ENCODE measurements at places on chromosomes 13 and 19.
A peak's percentile ranks its signal among the peaks of the same experiment; 100 is the strongest.

DNA sequence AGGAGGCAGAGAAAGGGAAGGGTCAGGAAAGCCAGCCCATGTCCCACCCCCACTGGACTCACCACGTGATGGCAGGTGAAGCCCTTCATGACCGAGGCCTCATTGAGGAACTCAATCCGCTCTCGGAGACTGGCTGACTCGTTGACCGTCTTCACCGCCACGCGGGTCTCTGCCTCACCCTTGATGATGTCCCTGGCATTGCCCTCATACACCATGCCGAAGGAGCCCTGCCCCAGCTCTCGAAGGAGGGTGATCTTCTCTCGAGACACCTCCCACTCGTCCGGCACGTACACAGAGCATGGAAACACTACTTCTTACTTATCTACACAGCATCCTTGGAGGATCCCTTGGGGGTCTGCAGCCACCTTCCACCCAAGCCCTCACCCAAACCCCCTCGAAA, 55.7 kb downstream of the ZNF557 start:
- DNase-seq: no peak

GRCh38 chr13:26614721-26615120, 57.2 kb downstream of the WASF3 start:
- no peak for DNase-seq

GRCh38 chr13:45336025-45336800, 4.8 kb downstream of the TPT1 start:
- DNase-seq: no peak

GRCh38 chr13:95540888-95541287, 11.6 kb upstream of the CLDN10 start:
- no peak for DNase-seq

DNA sequence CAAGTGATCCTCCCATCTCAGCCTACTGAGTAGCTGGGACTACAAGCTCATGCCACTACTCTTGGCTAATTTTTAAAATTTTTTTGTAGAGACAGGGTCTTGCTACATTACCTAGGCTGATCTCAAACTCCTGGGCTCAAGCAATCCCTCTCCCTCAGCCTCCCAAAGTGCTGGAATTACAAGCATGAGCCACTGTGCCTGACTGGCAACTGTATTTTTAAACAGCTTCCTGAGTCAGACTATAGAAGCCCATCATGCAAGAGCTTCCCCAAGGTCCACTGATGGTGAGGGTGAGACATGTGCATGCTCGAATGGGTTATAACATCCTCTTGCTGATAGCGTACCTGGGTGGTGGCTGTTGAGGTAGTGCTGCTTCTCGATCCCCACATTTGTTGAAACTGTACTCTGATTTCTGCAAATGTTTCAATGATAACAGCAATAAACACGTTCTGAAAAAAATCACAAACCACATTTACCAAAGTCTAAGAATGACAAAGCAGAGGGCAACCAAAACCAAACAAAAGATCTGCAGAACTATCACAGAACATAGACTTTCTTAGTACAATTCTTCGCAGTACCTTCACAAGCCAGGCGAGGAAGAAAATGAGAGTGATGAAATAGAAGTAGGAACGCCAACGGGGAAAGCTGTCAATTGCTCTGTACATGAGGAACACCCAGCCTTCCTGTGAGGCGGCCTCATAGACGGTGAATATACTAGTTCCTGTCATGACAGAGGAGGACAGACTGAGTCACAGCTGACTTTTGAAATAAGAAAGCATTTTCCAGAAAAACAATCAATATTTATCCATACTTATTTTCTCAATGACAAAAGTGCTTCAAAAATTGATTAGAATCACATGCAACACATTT, 124.4 kb downstream of the NALCN start:
- no peak for DNase-seq

- no peak for DNase-seq
Observed at GRCh38 chr13:92947770-92948434, 278.7 kb upstream of the GPC6 start.

GRCh38 chr19:1213391-1214286, 8.1 kb downstream of the STK11 start:
- peak; percentile 91 for DNase-seq

- no peak for DNase-seq
Observed at GRCh38 chr19:17005000-17005399, 21.6 kb downstream of the CPAMD8 start.

DNA sequence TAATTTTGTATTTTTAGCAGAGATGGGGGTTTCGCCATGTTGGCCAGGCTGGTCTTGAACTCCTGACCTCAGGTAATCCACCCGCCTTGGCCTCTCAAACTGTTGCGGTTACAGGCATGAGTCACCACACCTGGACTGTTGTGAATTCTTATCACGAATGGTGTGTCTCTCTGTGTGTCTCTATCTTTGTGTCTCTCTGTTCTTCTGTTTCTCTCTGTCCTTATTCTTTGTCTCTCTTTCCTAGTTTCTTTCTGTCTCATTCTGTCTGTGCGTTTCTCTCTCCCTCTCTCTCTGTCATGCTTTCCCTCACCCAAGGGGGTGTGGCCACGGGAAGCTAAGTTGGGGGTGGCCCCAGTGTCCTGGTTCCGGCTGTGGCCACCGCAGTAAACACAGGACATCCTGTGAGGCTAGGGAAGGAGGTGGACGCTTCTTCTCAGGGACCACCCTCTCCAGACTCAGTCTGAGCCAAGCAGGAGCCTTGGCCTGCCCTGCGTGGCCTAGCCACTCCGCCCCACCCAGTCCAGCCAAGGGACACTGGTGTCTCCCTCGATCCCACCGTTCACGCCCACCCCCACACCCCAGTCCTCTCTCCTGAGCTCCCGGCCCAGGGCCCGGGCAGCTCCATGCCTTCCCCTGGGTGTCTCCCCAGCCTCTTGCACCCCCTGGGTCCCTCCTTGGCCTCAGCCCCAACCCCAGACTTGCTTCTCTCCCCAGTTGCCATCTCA, 3.9 kb upstream of the PRX start:
- DNase-seq: peak; percentile 61

- DNase-seq: no peak
Observed at GRCh38 chr19:29831041-29831548, 19.3 kb downstream of the CCNE1 start.

DNA sequence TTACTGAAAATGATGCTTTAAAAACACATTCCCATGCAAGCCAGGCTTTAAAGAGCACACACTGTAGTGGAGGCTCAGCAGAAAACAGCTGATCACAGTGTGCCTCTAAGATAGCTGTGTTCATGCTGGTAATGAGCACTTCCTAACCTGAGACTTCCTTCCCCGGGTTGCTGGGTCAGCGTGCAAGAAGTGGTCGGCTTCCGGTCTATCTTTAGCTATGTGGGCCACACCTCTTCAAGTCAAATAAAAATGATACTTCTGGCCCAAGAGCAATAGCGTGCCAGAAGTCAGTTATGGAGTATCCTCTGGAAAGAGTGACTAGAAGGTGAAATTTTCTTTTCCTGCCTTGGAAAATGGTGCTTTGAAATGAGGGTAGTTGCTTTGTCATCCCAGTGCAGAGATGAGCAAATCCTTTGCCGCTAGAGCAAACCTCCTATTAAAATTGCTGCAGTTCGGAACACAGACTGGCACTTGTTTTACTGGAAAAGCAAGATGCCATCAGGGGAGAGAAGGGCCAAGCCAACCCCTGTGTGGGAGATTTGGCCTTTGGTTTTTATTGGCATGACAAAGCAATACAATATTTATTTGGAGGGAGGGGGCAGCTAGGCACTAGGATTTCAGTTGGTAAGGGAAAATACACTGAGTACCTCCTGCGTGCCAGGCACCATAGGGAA, 64.2 kb downstream of the ARHGAP35 start:
- DNase-seq: peak; percentile 33

DNA sequence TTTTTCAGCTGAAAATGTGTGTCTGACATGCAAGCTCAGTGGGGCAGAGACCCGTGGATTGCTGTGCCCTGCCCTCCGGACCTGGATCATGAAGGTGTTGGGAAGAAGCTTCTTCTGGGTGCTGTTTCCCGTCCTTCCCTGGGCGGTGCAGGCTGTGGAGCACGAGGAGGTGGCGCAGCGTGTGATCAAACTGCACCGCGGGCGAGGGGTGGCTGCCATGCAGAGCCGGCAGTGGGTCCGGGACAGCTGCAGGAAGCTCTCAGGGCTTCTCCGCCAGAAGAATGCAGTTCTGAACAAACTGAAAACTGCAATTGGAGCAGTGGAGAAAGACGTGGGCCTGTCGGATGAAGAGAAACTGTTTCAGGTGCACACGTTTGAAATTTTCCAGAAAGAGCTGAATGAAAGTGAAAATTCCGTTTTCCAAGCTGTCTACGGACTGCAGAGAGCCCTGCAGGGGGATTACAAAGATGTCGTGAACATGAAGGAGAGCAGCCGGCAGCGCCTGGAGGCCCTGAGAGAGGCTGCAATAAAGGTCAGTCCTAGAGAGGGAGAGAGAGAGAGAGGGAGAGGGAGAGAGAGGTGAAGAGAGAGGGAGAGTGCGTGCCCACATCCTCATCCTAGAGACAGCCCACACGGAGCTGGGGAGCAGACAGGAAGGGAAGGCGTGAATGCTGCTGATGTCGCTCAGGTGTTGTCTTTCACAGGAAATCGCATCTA, 5.1 kb upstream of the DCUN1D2 start:
- DNase-seq: peak; percentile 50

DNA sequence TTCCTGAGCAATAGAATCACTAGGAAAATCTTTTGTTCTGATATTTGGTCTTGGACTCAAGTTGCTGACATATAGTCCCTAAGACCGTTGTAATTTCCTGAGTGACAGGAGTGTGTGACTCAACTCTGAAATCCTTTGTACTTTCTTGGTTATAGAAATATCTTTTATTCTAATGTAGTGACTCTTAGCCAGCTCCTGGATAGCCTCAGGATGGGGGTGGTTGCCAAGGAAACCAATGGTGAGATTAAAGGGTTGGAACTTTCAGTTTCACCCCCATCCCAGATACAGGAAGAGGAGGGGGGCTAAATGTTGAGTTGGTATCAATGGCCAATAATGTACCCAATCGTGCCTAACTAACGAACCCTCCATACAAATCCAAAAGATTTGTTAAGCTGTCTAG, 41.8 kb downstream of the MBD3L2B start:
- no peak for DNase-seq

DNA sequence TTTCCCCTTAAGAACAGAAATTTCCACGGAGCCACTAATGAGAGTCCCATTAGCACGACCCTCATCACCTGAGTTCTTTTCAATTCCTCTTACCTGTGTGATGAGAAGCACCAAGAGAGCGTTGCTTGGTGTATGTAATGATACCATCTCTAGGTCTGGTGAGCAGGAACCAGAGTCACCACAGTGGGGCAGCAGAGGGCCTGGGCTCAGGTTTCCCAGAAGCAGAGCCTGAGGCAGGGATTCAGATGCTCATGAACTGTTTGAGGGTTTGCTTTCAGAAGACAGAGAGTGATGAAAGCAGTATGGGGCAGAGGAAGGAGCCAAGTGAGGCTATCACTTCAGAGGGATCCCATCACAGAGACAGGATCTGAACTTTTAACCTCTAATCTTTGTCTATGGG, 3.1 kb upstream of the PTPRH start:
- no peak for DNase-seq

DNA sequence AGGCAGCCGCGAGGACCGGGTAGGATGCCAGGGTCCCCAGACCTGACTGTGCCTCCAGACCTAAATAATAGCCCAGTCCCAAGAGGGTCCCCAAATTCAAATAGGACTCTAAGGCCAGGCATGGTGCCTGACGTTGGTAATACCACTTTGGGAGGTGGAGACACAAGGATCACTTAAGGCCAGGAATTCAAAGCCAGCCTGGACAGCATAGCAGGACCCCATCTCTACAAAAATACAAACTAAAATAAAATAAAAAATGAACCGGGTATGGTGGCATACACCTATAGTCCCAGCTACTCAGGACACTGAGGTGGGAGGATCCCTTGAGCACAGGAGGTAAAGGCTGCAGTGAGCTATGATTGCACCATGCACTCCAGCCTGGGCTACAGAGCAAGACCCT, 5.4 kb upstream of the APLP1 start:
- no peak for DNase-seq

DNA sequence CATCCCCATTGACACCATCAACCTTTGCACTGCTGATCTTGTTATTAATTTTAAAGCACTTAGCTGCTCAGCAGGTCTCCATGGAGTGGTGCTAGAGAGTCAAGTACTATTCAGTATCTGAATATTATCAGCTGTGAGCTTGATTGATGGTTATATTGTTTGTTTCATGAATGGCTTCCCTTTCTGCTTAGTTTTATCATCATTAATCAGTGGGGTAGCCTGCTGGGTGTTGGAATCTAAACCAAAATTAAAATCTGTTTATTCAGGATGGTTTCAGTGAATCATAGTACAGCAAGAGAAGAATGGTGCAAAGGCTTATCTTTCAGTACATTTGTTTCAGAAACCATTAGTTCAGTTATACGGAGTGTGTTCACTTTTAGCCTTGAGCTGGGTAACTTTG, 42.5 kb upstream of the SCEL start:
- no peak for DNase-seq

DNA sequence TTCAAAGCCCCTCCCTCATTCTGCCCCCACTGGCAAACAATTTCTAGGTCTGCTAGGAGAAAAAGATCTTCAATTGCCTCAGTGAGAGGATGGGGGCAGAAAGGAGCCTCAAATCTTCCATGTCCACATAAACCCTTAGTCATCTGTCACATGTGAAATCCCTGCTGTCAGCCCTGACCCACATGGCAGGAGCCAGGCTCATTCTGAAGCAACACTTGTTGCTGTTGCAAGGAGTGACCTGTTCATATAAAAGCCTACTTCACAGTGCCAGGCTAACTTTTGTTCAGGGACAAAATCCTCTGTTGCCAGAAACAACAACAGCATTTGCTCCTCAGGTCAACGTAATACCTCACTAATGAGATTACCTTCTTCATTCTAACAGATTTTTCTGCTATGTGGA, 70.5 kb downstream of the IRS2 start:
- no peak for DNase-seq

GRCh38 chr13:20475927-20476691, 49.5 kb downstream of the CRYL1 start:
- DNase-seq: no peak

- no peak for DNase-seq
Observed at GRCh38 chr13:30798776-30799355, 63.5 kb downstream of the ALOX5AP start.

DNA sequence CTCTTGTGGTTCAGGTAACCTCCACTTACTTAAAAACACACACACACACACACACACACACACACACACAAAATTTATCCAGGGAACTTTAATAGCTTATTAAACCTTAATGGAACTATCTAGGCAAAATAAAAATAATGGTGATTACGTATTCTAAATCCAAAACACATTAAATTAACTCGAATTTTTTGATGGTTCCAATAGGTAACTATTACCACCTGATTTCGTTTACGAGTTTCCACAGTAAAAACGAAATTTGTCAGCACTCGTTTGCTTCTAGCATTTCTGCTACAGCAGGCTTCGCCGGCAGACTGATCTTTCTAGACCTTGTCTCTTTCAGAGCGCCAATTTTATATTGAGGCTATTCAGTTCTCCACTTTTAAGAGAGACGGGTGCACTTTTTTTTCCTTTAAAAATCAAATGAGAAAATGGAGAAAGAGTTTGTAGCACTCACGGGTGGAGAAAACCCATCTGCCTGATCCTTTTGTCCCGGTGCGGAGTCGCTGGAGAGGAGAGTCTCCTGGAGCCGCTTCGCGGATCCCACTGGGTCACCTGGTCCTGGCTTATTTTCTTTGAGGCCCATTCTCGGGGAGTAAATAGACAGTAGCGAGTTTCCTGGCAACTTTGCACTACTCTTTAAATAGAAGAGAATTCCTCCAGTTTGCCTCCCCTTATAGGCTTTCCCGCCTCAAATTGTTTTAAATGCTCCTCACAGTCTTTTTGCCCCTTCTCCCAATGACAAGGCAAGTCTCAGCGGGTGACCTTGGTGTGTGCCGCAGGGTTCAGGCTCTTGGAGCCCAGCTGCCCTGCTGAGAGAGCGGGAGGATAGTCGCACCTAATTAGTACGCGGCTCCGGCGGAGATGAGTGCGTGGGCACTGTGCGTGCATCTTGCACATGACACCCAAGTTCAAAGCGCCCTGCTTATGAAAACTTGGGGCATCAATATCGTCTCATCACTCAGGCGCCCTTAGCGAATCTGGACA, 117.0 kb downstream of the KCNRG start:
- no peak for DNase-seq
